CD4-positive, alpha-beta T cell treated with Interleukin-4 for 1 hour (primary cell): ENCODE measurements at places on chromosomes 2 and 18.
A peak's percentile ranks its signal among the peaks of the same experiment; 100 is the strongest.

DNA sequence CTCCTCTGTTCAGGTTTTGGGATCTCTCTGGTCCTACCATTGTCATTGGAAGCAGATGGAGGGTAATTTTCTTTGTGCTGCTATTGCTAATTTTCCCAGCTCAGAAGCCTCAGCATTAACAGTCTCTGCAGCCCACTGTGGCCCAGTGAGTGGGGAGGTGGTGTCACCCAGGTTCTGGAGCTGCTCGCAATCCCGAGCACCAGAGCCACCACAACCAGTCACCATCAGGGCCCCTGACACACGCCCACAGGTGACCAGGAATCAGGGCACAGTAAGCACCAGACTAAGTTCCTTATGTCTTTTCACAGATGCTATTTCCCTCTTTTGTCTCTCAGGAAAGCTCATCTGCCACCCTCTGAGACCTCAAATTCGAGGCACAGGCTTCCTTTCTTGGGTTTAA is 87.9 kb downstream of the SEPTIN10 start:
- DNase-seq: no peak

GRCh38 chr2:84958135-84959059 is 12.6 kb upstream of the KCMF1 start:
- no peak for DNase-seq

- DNase-seq: no peak
Measured at GRCh38 chr18:28602391-28602790, 425.5 kb upstream of the CDH2 start.

- DNase-seq: peak; percentile 44
Measured at GRCh38 chr2:223779877-223780276, 57.5 kb downstream of the AP1S3 start.

DNA sequence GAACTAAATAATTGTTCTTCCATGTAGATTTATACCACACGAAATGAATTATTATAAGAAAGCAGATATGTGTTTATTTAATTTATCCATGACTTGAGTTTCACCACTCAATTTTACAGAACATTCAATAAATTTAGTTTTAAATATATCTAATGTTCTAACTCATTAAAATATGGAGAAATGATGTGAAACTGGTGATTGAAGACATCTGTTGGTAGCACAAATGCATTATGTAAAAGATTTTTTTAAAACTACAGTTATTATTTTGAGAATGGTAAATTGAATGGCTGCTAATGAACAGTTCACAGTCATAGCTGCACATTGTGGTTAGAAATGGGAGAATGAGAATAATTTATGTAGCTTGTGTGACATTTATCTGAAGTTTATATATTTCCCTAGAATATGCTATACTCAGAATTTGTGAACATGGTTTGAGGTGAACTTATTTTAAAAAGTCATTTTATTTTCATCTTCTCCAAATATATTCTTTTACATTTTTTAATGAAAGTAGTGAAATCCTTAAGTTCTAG is 203.5 kb downstream of the DPP4 start:
- DNase-seq: no peak

DNA sequence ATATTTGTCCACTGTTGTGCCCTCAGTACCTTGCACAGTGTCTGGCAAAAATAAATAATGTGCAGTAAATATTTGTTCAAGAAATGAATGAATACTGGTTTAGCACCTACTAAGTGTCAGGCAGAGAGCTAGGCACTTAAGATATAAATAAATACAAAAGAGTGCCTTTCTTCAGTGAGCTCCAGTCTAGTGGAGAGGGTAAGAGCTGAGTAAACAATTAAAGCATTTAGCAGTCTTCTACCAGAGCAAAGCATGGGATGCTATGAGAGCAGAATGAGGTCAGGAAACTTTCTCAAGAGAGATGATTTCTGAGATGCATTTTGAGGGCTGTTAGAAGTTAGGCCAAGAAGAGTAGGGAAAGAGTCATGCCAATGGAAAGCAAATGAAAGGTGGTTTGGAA is 314.7 kb downstream of the DSC3 start:
- DNase-seq: no peak

GRCh38 chr2:230643576-230644291 is 68.9 kb upstream of the CAB39 start:
- peak; percentile 56 for DNase-seq

GRCh38 chr18:2570772-2571199 is 519 bp downstream of the METTL4 start:
- DNase-seq: no peak

- no peak for DNase-seq
Measured at GRCh38 chr2:148988337-148988736, 50.2 kb upstream of the LYPD6B start.

DNA sequence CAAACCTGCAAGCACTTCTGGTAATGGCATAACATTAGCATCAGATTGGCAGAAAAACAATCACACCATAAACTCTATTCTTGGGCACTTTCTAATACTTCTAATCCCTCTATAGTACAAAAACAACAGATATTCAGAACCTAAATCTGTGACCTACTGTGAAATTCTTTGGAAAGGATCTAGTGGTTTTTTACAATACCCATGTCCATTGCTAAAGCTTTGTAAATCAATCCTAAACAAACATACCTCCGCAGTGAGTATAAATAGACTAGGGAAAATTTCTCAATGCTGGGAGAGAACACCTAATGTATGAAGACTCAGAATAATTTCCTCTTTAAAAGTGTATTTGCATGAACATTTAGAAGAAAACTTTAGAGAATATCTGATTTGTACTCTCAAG is 1098.5 kb upstream of the DDX18 start:
- DNase-seq: no peak

- DNase-seq: no peak
Measured at GRCh38 chr2:66995636-66996035, 401.5 kb upstream of the ETAA1 start.

DNA sequence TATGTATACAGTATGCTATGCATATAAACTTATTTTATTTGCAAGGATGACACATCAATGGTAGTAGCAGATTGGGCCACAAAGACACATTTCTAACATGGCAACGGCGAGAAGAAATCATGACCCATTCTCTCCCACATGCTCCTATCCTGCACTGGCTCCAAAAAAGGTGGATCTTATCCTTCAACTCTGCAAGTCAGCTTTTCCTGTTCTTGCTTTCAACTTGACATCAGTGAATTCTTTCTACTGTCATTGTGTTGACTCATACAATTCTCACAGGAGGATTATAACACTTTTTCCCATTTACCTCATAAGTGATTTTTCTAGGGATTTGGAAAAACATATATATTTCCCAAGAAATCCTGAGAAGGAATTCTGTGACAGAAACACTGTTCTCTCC is 53.1 kb downstream of the ACVR1 start:
- no peak for DNase-seq

- DNase-seq: no peak
Measured at GRCh38 chr2:18153741-18154140, 275.3 kb downstream of the KCNS3 start.

DNA sequence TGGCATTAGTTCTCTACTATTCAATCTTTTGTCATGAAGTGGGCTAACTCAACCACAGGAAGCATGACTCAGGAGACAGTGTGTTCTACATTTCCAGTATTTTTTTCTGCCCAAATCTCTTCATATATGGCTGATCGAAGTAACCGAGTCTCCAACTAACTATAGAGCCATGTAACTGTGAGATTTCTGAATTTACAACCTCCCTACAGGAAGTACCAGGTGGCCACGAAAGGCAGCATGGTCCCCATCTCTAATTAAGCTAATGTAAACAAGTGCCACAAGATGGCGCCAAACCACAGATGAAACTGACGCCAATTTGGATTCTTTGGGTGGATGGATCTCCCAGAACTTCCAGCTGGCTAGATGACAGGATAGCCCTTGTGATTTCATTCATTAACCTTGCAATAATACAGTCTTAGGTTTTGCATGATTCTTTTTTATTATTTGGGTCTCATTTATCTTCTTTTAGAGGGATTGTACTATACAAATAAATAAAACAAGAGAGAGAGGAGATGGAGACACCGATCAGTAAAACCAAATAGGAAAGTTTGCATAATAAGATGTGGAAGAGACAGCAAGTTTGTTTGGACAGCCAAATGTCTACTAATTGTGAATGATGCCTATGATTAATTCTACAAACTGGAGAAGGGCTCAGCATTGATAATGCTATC is 18.3 kb upstream of the ARHGAP15 start:
- peak; percentile 64 for DNase-seq
